CD4-positive, alpha-beta memory T cell (primary cell): ENCODE measurements at places on chromosomes 2 and 18. TPM values are rescaled to one million over a fixed set of nuclear protein-coding genes. Genes with fewer than 3 reads are reported as not detected.

Gene IMMT
- 82.7 TPM for total RNA-seq

Gene INO80B
- 76.4 TPM for total RNA-seq

Gene PLEKHH2
- total RNA-seq, result 1.2 TPM

Gene IL36G
- total RNA-seq, result not detected

Gene ABCA12
- not detected for total RNA-seq

Gene MATN3
- not detected for total RNA-seq

Gene HOXD13
- total RNA-seq, result not detected

Gene SERPINB10
- total RNA-seq, result not detected

Gene RBKS
- total RNA-seq, result 1.2 TPM

Gene B3GNT7
- total RNA-seq, result not detected

Gene TTC27
- total RNA-seq, result 20.9 TPM

Gene TRABD2A
- 90.7 TPM for total RNA-seq

Gene MERTK
- 0.64 TPM for total RNA-seq

Gene CPS1
- total RNA-seq, result not detected

Gene ACMSD
- total RNA-seq, result not detected

Gene OTOS
- total RNA-seq, result not detected

Gene NHEJ1
- 14.1 TPM for total RNA-seq

Gene VAPA
- total RNA-seq, result 116 TPM

Gene ALKAL2
- not detected for total RNA-seq

Gene EHD3
- 4.4 TPM for total RNA-seq

Gene GKN1
- not detected for total RNA-seq
